NK-92 treated with Interleukin-12 subunit alpha and Interleukin-12 subunit beta, amount 100 ng/mL, for 24 hours (cell line): ENCODE measurements at places on chromosomes 12 and 14.

DNA sequence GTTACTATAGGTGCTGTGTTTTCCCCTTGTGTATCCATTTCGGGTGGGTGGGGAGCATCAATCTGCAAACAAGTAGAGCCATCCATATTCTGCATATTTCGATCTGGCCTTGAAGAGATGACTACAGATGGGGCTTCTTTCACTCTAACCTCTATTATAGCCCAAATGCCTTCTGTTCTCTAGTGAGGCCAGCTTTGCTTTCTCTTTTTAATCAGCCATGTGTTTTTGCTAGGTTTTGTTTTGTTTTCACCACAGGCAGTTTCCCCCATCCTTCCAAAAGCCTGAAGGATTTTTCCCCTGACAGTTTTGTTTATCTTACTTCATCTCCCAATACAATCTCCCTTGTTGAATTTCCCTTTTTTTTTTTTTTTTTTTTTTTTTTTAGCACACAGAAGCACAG is 224.1 kb downstream of the BTG1 start:
- DNase-seq = no peak

- DNase-seq = no peak
These were observed 3.6 kb downstream of the VDR start for GRCh38 chr12:47901063-47901717.

GRCh38 chr12:45423931-45424330 is 208.0 kb downstream of the ANO6 start:
- DNase-seq = no peak

DNA sequence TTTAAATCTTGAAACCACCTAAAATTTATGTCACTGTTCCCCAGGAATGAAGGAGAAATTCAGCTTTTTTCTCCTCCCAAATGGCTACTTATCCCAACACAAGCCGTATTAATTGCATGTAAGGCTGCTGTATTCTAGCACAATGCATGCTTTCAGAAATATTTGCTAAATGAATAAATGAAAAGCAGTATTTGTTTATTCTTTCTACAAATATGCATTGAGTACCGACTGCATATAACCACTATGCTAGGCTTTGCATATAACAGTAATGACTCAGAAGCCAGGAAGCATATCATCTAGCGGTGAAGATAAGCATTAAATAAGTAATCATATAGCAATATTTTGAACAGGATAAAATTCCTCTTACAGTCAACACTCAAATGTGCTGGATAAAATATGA is 5.7 kb upstream of the LRR1 start:
- DNase-seq = no peak

DNA sequence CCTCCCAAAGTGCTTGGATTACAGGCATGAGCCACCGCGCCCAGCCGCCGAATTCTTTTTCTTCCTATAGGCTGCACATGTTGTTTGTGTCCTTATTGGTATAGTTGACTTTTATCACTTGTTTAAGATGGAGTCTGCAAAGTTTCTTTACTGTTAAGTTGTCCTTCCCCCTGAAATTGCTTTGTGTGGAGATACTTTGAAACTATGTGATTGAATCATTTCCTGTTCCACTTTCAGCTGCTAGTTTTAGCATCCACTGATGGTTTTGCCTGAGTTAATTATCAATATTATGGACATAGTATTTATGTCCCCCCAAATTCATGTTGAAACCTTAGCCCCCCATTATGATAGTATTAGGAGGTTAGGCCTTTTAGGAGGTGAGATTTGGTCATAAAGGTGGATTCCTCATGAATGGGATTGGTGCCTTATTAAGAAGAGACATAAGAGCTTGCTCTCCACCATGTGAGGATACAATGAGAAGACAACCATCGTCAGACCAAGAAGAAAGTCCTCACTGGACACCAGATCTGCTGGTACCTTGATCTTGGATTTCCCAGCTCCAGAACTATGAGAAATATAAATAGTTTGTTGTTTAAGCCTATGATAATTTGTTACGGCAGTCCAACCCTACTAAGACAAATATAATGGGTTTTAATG is 34.9 kb downstream of the PPHLN1 start:
- DNase-seq = no peak

GRCh38 chr12:1830981-1831963 is 10.9 kb downstream of the LRTM2 start:
- no peak for DNase-seq

DNA sequence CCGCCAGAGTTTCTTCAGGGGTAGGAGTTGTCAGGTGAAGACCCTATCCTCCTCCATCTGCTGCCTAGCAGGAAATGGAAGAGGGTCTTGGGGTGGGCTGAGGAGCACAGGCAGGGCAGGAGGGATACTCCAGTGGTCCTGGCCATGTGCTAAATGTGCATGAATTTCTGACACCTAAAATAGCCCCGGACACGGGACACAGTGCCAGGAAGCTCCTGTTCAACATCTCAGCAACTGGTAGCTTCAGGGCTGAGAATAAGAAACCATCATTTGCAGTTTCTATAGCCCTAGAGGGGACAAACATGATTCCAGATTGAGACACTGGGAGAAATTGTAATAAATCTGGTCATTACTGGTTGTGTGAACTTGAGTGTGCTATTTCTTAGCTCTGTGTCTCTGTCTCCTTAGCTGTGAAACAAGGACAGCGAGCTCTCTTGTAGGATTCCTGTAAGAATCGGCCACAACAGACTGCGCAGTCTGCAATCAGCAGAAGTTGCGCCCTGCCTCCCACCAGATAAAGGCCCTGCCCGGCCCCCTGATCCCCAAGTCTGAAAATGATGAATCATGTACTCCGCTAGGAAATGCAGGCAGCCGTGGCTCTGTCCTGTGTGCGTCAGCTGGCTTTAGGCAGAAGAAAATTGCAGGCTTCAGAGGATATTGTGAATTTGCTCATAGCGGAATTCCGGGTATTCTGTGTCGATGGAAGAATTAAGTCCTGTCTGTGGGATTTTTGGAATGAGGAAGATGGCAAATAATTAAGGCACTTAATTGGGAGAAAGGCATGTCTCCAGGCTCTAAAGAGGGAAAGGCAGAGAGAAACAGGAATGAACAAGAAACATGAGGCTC is 35.2 kb upstream of the MEG3 start:
- no peak for DNase-seq

DNA sequence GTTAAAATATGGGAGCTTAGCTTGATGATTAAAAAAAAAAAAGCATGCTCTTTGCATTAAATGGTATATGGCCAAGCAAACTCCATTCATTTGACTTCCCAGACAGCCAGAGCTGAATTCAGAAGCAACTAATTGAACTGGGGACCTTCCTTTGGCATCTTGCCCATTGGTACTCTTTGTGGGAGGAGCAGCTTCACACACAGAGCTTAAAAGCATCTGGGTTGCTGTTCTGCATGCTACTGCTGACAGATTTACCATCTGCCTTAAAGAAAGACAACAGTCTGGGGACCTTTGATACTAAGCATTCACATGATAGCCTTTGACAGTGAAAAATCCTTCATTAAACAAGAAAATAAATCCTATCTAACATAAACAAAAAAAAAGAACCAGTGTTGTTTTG is 977.9 kb downstream of the TMTC2 start:
- no peak for DNase-seq

- DNase-seq = no peak
These were observed 178.9 kb upstream of the ALG10B start for GRCh38 chr12:38137716-38138115.

DNA sequence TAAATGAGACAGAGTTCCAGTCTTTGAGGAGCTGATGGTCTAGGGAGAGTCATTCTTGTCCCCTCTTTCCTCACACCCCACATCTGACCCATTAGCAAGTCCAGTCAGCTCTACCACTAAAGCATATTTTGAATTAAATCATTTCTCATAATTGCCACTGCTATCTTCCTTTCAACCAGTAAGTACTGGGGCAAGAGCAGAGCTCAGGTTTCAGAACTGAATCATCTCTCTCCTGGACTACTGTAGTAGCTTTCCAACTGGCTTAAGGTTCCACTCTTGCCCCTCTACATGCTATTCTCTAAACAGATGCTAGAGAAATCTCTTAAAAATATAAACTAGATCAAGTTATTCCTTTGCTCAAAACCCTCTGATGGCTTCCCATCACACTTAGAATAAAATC is 218.3 kb downstream of the TTC6 start:
- no peak for DNase-seq

- DNase-seq = no peak
These were observed 178.1 kb upstream of the ARHGAP5 start for GRCh38 chr14:31898838-31899528.
